Left cardiac atrium (tissue), 4 donors: ENCODE measurements at places on chromosomes 2 and 18. TPM values are rescaled to one million over a fixed set of nuclear protein-coding genes. Genes with fewer than 3 reads are reported as not detected.

DNA sequence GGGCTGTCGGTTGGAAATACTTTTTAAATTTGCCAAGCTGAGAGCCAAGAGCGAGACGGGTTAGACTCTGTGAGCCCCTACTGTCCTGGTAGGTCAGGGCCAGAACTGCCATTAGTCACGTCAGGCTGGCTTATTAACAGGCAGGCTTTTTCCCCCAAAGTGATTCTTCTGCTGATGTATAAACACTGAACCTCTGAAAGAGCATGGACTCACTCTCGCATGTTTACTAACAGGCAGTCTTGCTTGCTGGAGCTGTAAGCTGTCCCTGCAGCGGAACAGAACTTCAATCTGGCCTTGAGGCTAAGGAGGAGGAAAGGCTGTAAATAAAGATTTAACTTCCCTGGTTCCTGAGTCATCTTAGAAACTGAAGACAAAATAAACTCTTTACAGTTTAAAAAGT, 288.4 kb downstream of the PIEZO2 start:
- DNase-seq = no peak

GRCh38 chr2:75367401-75367800, 168.1 kb upstream of the TACR1 start:
- no peak for DNase-seq

GRCh38 chr2:378364-378763, 90.5 kb upstream of the ALKAL2 start:
- DNase-seq = no peak

- no peak for DNase-seq
Observed at GRCh38 chr2:88638743-88639142, 11.5 kb upstream of the EIF2AK3 start.

DNA sequence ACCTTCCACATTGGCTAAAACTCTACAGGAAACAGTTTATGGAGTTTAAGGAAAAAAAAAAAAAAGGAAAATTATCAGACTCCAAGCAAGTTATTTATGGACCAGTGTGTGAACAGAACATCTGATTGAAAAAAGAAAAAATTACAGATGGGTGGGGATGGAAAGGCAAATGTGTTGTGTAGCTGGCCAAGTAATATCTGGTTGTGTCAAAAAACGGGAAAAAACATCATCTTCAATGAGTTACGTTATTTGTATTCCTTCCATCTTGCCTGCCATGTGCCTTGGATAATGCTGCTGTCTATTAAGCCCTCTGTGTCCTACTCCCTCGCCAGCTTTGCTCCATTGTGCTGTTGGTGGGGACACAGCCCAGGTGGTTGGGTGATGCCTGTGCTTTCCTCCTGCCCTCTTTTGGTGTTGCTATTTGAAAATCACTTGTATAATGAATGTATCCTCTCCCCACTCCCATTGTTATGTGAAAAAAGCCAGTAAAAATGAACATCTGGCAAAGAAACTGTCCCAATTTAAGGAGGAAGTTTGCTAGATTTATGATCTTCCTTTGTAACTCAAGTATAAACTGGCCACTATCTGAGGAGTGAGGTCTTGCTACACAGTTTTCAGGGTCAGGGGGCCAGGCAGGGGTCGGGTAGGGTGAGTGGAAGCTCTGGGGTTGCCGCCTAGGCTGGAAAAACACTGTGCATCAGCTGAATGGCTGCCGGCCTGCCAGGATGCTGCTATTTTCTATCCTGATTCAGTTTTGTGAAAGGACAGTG, 155.9 kb downstream of the FMNL2 start:
- DNase-seq = peak; percentile 53

GRCh38 chr2:2057125-2057721, 273.9 kb downstream of the MYT1L start:
- peak; percentile 88 for DNase-seq

GRCh38 chr18:7035807-7036206, 81.8 kb downstream of the LAMA1 start:
- no peak for DNase-seq

GRCh38 chr2:41600460-41600859, 447.4 kb upstream of the PKDCC start:
- DNase-seq = no peak

DNA sequence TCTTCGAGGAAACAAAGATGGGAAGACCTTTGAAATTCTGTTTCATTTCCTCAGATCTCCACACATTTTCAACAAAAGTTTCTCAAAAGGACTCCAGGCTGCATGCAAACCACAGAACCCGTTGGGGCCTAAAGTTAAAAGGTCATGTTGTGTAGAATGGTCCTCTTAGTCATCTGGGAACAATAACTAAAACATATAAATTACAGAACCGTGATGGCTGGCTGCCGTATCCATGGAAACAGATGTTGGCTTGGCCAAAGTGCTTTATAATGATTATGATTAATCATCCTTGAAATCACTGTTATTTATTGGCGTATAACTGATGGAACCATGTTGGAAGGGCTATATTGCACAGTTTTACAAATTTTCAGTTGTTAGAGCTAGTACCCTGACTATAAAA, 182.8 kb upstream of the CRIM1 start:
- DNase-seq = no peak

DNA sequence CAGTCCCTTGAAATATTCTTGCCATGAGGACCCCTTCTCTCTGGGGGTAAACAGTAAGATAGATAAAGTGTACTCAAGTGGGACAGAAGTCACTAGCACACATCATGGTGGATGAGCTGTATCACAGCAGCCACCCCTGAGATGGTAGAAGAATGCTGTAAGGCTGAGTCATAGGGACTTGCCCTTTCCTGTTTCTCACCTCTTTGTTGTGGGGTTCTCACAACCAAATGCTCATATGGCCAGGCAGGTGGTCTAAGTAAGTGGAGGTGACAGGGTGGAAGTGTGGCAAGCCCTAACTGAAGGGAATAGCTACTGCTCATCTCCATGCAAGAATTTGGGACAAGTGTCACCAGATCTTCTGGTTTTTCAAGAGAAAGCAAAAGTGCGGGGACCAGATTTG, 202.7 kb upstream of the SLC14A2 start:
- no peak for DNase-seq

- peak; percentile 45 for DNase-seq
Observed at GRCh38 chr2:9738535-9739496, 104.5 kb upstream of the TAF1B start.

DNA sequence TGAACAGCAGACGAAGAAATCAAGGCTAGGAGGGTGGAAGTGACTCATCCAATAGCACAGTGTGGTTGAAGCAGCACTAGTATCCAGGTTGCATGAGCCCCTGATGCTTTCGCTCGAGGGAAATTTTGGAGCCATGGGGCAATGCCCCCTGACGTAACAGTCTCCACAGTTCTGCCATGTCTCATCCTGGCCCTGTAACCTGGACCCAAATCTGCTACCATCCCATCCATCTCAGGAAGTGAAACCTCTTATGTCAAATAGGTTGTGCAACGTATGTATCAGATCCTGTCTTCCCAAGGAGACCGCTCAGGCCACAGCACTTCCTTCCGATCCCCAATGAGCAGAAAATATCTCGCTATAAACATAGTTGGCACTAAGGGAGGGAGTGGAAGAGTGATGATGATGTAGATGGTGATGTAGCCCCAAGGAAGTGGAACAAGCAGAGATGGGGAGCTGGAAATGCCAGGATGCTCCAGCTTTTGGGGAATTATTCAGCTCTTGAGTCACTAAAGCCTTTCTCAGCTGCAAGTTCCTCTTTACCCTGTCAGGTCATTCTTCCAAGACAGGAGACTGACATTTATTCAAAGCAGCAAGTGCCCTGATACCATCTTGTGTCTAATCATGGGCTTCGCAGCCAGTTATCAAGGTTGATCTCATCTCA, 3.0 kb upstream of the IL1B start:
- peak; percentile 33 for DNase-seq

DNA sequence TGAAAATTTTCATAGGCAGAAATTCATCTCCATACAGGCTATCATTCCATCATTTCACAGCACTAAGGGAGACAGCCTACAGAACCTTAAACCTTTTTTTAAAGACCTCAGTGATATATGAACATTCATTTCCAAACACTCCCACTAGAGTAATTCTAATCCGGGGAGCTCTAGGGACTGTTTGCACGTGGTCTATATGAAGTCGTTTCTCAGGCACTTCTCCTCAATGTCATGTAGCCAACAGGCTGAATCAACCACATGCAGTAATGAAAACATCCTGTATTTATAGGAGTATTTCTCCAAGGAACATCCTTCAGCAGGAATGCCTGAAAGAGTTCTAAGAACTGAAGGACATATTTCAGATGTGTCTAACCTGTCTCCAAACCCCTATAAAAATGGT, 97.3 kb upstream of the CREB1 start:
- no peak for DNase-seq

DNA sequence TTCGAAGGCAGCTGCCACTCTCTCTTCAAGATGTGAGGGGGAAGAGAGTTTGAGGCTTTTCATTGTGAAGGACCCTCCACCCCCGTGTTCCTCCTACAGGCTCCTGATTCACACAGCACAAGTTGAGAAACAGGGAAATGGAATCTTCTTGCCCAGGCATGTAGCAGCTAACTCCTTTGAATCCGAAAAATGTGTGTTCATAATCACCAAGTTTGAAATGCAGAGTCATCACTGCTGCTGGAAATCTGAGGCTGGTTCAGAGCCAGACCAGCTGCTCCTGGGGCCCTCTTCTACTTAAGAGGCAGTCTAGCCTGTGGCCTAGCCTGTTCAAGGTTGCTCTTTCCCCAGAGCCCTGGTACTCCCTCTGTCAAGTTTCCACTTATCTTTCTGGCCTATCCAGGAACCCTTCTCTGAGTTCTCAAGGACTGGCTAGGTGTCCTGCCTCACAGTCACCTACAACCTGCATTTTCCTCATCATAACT, 166.4 kb downstream of the TMEM247 start:
- DNase-seq = peak; percentile 37

GRCh38 chr2:228541789-228542188, 360.3 kb upstream of the SPHKAP start:
- no peak for DNase-seq

GRCh38 chr2:36770542-36771287, 74.2 kb downstream of the VIT start:
- DNase-seq = no peak

- DNase-seq = no peak
Observed at GRCh38 chr2:60527762-60528161, 25.7 kb downstream of the BCL11A start.

- no peak for DNase-seq
Observed at GRCh38 chr2:132754392-132754791, 84.4 kb upstream of the LYPD1 start.

DNA sequence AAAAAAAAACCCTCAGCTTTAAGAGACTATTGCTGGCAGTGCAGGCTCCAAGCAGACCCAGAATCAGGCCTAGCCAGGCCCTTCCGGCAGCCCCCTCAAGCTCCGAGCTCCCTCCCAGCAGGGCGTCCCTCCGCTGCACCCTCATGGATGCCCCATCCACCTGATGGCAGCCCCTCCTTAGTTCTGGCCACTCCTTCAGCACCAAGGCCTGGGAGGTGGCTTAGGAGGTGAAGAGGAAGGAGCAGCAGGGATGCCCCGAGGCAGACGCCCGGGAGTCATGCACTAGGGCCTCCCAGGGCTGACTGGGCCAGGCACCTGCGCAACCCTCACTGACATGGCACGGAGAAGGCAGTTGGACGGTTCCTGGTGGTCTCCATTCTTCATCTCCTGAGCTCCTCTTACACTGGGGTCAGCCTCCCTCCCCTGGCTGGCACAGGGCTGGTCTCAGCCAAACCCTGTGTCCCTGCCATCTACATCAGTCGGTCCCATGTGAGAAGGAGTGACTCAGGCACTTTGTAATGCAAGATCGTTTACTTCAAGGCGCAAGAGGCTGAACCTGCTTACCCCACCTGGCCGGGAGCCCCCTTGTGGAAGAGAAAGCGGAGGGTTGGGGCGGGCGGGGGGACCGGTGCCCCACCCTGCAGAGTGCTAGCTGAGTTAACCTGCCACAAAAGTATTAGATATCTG, 53.5 kb upstream of the ID2 start:
- no peak for DNase-seq

DNA sequence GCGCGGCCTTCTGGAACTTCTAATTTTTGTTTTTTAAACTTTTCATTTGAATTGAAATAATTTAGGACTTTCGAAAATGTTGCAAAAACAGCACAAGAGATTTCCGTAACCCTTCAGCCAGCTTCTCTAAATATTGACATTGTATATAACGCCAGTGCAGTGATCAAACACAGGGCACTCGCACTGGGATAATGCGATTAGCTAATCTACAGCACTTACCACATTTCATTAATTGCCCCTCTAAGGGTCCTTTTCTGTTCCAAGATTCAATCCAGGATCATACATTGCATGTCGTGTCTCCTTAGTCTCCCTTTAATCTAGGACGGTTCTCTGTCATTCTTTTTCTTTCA, 343 bp upstream of the CD302 start:
- DNase-seq = no peak

GRCh38 chr2:78980152-78980465, 45.4 kb upstream of the REG3G start:
- DNase-seq = no peak

KIAA2012 gene
- total RNA-seq = not detected

ATP8B1 gene
- total RNA-seq = 6.4 TPM

LRATD1 gene
- total RNA-seq = 0.80 TPM

SLC5A7 gene
- 0.08 TPM for total RNA-seq

HNMT gene
- total RNA-seq = 32.6 TPM

ATP6V1C2 gene
- 0.18 TPM for total RNA-seq

SCTR gene
- not detected for total RNA-seq

KCTD1 gene
- total RNA-seq = 42.2 TPM

KRTCAP3 gene
- not detected for total RNA-seq

ABHD1 gene
- total RNA-seq = 1.1 TPM

ANKRD53 gene
- total RNA-seq = 1.8 TPM

PCARE gene
- 0.58 TPM for total RNA-seq
